HuH-7.5 (cell line): ENCODE measurements at places on chromosomes 1 and 21.

DNA sequence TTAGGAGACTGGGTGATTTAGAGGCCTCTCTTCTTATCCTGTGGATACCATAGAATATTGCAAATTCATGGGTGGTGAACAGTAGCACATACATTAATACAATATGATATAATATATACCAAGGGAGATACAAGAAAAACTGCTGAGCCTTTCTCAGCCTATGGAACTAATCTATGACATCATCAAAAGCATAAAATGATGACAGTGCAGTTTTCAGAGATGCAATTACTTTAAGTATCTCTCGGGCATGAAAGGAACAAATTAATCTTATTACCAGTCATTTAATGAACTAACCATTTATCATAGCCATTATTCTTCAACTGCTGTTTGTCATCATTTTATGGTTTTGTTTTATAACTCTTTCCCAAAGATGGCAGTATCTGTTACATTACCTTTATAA lies 3.5 kb downstream of the CHODL start:
- DNase-seq: no peak

DNA sequence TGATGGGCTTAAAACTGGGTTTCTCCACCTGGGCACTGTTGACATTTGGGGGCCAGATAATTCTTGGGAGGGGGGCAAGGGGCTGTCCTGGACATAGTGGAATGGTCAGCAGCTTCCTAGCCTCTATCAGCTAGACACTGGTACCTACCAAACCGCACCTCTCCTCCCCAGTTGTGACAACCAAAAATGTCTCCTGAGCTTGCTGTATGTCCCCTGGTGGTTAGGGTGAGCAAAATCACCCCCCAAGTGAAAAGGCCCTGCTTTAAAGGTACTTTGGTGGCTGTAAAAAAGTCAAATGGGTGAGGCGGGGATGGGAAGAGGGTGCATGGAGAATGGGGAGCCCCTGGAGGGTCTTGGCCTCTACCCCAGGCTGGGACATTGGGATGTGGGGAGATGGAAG lies 182.0 kb downstream of the IGSF21 start:
- no peak for DNase-seq

DNA sequence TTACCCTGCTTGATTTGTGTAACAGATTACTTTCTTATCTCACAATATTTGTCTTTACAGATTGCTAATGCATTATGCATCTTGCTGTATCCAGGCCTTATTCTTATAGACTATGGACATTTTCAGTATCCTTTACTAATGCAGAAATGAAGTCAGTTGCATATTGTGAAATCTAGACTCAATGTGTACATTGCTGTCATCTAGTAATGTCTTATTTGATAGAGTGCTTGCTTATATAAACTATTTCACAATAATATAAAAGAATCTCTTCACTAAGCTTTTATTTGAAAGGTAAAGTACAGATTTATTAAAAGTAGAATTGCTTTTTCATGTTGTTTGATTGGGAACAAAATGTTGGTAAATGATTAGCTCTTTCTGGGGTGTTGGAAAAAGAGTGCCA lies 39.6 kb downstream of the ALG6 start:
- DNase-seq: no peak

DNA sequence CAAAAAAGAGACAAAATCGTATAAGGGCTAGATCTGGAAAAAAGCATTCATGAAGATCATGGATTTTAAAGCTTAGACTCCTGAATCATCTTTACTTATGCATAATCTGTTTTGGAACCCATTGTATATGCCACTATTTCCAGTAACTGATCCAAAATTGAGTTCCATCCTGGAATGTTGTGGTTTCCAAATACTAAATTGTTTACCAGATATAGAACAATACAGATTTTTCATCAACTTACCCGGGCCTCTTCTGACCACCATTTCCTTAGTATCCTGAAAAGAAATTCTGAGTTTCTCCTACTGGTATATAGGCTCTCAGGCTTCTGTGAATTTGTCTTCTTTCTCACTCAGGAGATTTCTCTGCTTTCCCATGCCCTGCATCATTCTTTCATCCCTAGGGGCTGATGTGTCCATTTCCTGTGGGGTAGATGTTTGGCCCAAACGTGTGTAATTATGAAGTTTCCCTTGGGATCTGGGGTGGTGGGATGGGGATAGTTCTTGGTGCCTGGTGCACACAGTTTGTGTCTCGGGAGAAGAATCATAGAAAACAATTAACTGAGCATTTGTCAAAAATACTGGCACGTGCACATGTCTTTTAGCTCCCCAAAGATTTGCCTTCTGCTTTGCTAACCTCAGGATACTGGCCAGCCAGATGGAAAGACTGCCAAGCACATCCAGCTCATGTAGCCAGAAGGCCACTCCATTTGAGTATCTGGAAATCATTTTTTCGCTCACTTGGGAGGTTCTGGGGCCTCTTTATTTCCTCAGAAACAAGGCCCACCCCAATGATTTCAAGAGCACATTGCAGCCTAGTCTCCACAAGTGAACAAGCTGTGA lies 127.8 kb downstream of the NTMT2 start:
- no peak for DNase-seq

GRCh38 chr1:33000427-33001026 lies 35.9 kb upstream of the RNF19B start:
- no peak for DNase-seq

DNA sequence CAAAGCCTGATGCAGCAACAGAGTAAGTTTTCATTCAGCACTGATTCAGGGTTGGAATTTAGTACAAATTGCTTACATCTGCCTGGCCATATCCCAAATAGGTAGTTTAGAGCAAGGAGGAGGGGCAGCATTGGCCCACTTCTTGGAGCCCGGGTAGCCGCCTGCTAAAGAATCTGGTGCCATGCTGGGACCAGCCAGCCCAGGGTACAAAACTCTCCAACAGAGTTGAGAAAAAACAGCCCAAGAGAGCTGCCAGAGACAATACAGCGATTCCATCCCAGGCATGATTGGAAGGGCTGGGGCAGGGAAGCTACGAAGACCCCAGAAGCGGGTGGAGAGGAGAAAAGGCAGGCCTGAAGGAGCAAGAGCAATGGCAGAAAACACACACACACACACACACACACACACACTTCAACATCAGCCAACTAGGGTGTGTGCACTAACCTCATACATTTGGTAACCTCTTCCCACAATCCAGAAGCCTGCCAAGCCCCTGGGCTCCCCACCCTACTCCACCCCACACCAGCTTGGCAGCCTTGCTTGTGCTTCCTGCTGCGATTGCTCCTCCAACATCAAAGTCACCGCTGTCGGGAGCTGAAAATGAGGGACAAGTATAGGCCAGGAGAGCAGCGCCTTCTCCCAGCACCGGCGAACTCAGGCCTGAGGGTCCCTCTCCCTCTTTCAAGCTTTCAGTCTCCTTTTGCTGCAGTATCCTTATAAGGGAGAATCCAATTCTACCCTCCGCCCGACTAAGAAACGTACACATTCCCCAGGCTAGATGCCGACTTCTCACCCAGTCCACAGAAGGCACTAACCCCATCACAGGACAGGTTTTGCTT lies 1.2 kb downstream of the PIK3C2B start:
- DNase-seq: peak; percentile 40

- DNase-seq: no peak
These were observed 47.3 kb downstream of the DDX20 start for GRCh38 chr1:111802984-111803383.

DNA sequence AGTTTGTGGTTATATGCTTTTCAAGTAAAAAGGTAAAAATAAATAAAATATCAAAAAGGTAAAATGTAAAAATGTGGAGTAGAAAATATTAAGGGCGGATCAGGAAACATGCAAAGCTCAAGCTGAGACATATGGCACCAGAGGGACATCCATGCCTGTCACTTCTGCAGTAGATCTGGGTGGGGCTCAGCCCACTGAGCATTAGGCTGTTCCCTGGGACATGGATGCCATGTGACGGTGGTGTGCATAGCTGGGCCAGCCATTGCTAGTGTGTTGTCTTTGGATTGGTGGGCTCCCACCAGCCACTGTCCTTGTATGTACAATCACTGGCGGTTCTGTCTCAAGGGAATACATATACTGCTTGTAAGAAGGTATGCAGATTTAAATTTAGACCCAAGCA lies 3.0 kb downstream of the TTC13 start:
- no peak for DNase-seq

DNA sequence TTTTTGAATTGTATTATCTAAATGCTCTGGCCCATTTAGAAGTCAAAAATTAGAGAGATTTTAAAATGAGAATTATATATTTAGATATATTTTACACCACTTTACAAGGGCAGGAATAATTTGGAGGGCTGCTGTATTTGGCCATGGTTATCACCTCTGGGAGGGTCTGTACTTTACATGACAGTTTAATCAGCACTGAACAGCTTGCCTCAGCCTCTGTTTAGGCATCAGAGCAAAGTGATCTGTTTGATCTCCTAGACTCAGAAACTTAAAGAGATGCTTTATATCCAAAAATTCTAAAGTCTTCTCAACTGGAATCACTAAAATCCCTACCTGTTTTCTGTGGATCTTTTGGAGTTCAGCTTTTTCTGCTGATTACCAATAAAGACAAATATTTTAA lies 5.4 kb upstream of the SPTA1 start:
- DNase-seq: no peak

- no peak for DNase-seq
These were observed 71.7 kb downstream of the APP start for GRCh38 chr21:26098772-26099397.

DNA sequence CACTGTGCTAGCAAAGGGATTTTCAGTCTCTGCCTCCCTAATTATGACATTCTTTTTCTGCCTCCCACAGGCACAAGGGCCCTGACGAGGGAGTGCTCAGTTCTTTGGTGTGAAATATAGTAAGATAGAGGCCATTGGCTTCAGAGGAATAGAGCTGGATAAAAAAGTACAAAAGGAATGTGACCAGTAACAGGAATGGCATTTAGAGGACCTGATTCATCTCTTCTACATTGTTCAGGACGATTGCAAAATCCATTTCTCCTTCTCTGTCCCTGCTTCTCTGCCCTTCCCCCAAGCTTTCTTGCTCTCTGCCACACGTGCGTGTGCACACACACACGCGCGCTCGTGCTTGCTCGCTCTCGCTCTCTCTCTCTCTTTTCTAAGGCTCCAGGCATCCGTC lies 668.2 kb downstream of the KIF26B start:
- DNase-seq: no peak

- no peak for DNase-seq
These were observed 49.4 kb downstream of the H3-3A start for GRCh38 chr1:226111883-226112261.

GRCh38 chr21:33019516-33019884 lies 6.2 kb upstream of the OLIG2 start:
- no peak for DNase-seq
